ENCODE measurements at places on chromosomes 6 and 20. TPM values are rescaled to one million over a fixed set of nuclear protein-coding genes. Genes with fewer than 3 reads are reported as not detected.
A peak's percentile ranks its signal among the peaks of the same experiment; 100 is the strongest.

The RRAGD gene
- 38.6 TPM for total RNA-seq

The CCDC28A gene
- 35.7 TPM for total RNA-seq

The CST1 gene
- total RNA-seq: not detected

The SLC22A3 gene
- 5.9 TPM for total RNA-seq

The UBE3D gene
- 8.8 TPM for total RNA-seq

The FILIP1 gene
- 4.3 TPM for total RNA-seq

- no peak for DNase-seq
These were observed 3.7 kb downstream of the SYS1 start for GRCh38 chr20:45366631-45367030.

GRCh38 chr6:156963712-156964700 lies 186.8 kb downstream of the ARID1B start:
- no peak for DNase-seq

GRCh38 chr20:1811621-1812498 lies 83.3 kb upstream of the SIRPA start:
- peak; percentile 91 for DNase-seq

DNA sequence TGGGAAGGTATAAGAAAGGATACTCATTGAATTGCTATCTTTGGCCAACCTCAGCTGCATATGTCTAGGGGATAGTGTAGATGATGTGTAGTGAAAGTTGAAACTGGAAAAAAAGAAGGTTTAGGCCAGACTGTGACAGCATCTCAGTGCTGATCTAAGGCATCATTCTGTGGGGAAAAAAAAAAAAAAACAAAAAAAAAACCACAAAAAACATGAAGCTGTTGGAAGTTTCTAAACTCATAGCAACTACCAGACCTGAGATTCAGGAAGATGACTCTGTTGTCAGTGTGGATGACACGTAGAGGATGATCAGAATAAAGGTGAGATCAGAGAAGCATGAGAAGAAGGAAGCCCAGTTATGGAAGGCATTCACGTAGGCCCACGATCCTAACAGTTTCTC lies 100.8 kb upstream of the CNKSR3 start:
- DNase-seq: no peak

- DNase-seq: no peak
These were observed 704.2 kb upstream of the CITED2 start for GRCh38 chr6:140078561-140079125.

- no peak for DNase-seq
These were observed 286.7 kb downstream of the TFAP2B start for GRCh38 chr6:51105357-51105756.

- no peak for DNase-seq
These were observed 35.3 kb downstream of the NEDD9 start for GRCh38 chr6:11197175-11197536.

DNA sequence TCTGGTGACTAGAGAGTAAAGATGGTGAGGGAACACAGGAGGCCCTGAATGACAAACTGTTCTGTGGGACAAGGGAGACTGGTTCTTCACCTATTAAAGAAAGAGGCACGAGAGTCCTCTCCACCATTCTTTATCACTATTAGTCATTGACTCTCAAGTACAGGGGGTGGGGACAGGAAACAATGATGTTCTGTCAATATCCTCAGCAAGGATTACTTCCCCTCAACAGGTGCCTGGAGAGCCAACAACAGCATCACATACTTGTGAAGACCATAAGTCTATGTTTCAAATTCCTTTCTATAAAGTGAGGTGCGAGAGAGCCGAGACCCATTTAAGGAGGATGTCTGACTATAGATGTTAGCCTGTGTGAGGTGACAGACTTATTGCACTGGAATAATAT lies 72.4 kb upstream of the TBC1D7 start:
- no peak for DNase-seq

Measured in breast epithelium (tissue), 4 donors.